ENCODE measurements at places on chromosomes 16 and 17. TPM values are rescaled to one million over a fixed set of nuclear protein-coding genes. Genes with fewer than 3 reads are reported as not detected.

KLHL11 gene
- total RNA-seq = 20.9 TPM

CCL7 gene
- not detected for total RNA-seq

DRC3 gene
- total RNA-seq = 6.7 TPM

GRCh38 chr16:74771656-74772315 lies 2.8 kb downstream of the FA2H start:
- no peak for ATAC-seq

DNA sequence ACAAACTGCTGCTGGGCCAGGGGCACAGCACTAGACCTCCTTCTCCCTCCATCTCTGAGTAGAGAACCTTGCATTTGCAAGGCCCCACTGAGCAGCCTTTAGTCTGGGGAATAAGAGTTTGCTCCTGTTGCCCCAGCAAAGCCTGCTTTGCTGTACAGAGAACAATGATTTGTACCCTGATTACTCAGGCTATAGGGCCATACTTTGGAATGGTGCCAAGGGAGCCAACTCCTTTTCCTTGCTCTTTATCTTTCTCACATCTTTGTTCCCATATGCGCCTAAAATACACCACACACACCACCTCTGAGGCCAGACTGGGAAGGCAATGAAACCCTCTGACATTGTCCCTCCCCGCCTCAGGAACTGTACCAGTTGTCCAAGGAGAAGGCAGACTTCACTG lies 21.2 kb downstream of the LIG3 start:
- ATAC-seq = no peak

DNA sequence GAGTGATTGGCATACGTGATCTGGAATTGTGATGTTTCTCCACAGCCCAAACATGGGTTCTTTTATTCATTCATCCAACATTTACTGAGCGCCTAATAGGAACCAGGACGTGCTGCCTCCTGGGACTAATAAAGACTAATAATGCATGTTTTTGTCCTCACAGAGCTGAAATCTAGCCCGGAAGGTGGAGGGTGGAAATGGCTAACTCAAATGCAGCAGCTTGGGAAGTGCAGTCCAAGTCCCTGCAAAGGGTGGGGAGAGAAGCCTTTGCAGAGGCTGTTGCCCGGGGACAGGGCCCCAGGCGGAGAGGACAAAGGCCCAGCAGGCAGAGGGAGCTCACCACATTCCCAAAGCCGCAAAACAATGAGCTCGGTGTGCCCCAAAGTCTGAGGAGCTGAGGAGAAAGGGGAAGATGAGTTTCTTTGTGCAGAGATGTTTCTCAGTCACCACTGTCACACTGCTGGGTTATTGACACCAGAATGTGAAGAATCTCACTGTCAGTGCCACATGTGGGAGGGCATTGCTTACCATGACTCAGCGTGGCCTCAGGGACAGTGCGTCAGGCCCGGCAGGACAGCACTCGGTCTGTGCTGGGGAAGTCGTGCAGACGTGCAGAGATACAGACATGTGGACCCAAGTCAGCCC lies 118.2 kb upstream of the CHMP6 start:
- ATAC-seq = no peak

GRCh38 chr17:67800495-67800928 lies 24.8 kb upstream of the BPTF start:
- no peak for ATAC-seq

SPIRE2 gene
- total RNA-seq = 13.0 TPM
